Activated gamma-delta T cell treated with anti-CD3 and anti-CD28 coated beads, Interleukin-2, amount 50 U/mL, for 16 hours (primary cell): ENCODE measurements at places on chromosomes 2 and 18.

- DNase-seq, result no peak
Measured at GRCh38 chr2:172000696-172001361, 1.1 kb downstream of the METAP1D start.

DNA sequence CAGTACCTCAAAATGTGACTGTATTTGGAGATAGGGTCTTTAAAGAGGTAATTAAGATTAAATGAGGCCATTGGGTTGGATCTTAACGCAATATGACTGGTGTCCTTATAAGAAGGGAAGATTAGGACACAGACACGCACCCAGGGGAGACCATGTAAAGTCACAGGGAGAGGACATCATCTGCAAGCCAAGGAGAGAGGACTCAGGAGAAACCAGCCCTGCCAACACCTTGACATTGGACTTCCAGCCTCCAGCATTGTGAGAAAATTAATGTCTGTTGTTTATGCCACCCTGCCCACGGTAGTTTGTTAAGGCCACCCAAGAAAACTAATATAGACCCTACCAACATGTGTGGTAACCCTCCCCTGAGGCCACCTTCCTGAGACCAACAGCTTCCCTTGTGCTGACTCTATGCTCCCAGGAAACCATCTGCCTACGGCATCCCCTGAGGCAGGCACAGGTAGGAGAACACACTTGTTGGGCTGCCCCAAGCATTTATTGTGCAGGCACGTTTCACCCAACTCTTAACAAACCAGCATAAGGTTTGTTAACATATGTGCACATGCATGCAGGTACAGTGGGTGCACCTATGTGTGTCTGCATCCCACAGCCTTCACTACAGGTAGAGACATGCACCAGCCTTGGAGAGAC is 161.5 kb upstream of the AGAP1 start:
- no peak for DNase-seq

- DNase-seq, result no peak
Measured at GRCh38 chr2:23243073-23243659, 141.8 kb upstream of the KLHL29 start.

DNA sequence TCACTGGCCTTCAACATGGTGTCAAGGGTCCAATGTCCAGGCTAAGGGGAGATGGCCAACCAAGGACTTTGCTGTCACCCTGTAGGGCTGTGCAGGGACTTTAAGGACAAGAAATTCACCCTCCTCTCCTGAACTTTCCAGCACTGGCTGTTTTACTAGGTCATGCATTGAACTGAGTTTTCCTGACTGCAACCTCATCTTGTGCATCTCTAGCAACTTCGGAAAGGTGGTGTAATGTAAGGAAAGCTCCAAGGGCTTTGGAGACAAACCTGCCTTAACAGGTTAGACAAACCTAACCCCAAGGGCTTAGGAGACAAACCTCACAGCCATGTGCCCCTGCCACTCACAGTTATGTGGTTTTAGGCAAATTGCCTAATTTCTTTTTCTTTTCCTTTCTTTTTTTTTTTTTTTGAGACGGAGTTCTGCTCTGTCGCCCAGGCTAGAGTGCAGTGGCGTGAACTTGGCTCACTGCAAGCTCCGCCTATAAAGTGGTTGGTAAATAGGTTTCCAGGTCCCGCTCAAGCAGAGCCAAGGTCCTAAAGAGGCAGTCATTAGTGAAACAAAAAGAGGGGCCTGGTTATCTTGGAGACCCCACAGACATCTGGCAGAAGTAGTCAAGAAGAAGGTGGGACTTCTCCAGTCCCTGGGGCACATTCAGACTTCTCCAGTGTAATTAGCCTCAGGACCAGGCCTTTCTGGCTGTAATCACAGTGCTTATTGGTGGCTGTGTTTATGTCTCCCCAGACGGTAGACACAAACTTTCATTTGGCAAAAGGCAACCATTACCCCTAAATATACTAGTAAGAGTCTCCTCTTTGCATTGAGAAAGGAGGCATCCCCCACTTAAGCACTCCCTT is 37.6 kb upstream of the PMAIP1 start:
- DNase-seq, result no peak

DNA sequence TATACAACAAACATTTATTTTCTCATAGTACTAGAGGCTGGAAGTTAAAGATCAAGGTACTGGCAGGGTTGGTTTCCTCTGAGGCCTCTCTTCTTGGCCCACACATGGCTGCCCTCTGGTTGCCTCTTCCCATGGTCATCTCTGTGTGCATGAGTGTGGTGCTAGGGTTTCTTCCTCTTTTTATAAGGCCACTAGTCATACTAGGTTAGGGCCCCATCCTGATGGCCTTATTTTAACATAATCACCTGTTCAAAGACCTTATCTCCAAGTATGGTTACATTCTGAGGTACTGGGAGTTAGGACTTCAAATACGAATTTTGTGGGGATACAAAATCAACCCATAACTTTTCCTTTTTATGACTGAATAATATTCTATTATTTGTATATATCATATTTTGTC is 4.8 kb upstream of the RIOK3 start:
- no peak for DNase-seq

DNA sequence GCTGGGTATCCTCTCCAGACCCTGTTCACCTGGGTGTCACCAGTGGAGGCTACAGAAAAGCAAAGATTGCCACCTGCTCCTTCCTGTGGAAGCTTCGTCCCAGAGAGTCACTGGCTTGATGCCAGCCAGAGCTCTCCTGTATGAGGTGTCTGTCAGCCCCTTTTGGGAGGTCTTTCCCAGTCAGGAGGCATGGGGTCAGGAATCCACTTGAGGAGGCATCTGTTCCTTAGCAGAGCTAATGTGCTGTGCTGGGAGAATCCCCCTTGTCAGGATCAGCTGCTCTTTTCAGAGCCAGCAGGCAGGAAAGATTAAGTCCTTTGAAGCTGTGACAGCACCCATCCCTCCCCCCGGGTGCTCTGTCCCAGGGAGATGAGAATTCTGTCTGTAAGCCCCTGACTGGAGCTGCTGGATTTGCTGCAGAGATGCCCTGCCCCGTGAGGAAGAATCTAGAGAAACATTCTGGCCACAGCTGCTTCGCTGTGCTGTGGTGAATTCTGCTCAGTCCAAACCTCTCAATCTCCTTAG is 121.8 kb downstream of the GPR39 start:
- DNase-seq, result no peak
